T-cell (primary cell): ENCODE measurements at places on chromosomes 16 and 17. TPM values are rescaled to one million over a fixed set of nuclear protein-coding genes. Genes with fewer than 3 reads are reported as not detected.

DNA sequence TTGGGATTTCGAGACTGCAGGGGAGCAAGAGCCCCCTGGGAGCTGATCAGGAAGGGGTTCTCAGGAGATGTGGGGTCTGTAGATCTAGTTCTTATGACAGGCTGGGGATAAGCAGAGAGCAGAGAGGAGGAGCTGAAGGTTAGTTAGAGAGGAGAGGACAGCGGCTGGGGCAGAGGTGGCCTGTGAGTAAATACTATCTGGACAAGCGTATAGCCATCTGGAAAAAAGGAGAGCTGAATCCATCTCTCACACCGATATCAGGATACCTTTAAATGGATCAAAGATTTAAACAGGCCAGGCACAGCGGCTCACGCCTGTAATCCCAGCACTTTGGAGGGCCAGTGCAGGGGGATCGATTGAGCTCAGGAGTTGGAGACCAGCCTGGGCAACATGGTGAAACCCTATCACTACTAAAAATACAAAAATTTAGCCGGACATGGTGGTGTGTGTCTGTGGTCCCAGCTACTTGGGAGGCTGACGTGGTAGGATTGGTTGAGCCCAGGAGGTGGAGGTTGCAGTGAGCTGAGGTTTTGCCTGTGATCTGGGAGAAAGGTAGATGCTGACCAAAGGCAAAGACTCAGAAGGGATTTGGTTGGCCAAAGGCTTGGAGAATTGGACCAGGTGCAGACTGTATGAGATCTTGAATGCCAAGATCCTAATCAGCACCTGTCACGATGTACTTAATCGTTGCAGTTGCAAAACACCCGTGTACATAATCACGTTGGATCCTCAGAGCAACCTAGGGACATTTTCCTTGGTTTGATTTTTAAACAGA lies 18.9 kb upstream of the SLC25A19 start:
- DNase-seq = no peak

P2RX1 gene
- 0.96 TPM for total RNA-seq

DNA sequence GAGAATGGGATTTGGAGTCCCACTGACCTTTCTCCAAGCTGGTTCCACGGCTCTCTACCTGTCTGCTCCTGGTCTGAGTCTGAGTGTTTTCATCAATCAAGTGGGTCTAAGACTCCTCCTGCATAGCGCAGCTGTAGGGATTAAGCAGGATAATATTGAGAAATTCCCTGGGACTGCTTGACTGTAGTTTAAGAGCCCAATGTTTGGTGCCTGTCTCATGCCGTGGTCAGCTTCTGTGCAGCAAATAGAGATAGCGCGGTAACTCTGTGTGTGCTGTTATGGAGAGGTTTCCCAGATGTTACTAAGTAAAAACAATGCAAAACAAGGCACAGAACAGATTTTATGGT lies 21.4 kb downstream of the RPTOR start:
- no peak for DNase-seq

MFAP4 gene
- total RNA-seq = 0.63 TPM

GRCh38 chr16:46783800-46784199 lies 35.7 kb upstream of the MYLK3 start:
- DNase-seq = no peak

SRCAP gene
- total RNA-seq = 122 TPM

DNA sequence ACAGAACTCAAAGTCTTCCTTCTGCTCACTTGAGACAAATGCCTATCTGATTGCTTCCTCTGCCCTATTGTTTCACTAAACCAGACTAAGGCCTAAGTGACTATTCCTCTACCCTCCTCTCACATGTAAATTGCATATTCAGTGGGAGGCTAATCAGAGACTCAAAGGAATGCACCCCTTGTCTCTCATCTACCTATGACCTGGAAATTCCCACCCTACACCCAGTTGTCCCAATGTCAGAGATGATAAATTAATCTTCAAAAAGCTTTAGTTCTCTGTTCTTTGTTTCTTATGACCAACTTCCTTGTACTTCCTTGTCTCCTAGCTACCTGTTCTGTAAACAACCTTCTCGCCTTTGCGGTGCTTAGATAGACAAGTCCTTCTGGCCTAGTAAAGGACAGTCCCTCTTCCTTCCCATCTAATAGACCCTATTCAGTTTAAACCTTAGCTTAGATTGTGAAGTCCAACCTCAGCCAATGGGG lies 76.0 kb downstream of the EMP2 start:
- DNase-seq = no peak

DNA sequence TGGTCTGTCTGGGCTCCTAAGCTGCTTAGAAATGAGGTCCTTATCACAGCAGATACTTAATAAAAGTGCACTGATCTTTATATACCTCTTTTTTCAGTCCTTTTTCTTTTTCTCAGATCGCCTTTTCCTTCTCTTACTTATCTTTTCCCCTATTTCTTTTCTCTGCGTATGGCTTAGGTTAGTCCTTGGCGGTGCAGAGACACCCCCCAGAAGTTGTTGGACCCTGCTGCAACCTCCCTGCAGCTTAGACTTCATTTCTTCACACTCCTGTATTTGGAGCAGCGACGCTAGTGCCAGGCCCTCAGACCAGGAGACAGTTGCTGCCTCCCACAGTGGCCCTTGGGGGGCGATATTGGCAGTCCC lies 67.6 kb downstream of the CENPV start:
- no peak for DNase-seq

ZNF423 gene
- 0.12 TPM for total RNA-seq

- DNase-seq = no peak
These were observed 948.7 kb downstream of the KCNJ2 start for GRCh38 chr17:71118039-71118438.

TBC1D3E gene
- total RNA-seq = not detected

GRCh38 chr17:7440113-7440833 lies 961 bp downstream of the FGF11 start:
- no peak for DNase-seq

- DNase-seq = no peak
These were observed 64.3 kb downstream of the PIGL start for GRCh38 chr17:16281351-16281750.

CTRB1 gene
- total RNA-seq = not detected

DNA sequence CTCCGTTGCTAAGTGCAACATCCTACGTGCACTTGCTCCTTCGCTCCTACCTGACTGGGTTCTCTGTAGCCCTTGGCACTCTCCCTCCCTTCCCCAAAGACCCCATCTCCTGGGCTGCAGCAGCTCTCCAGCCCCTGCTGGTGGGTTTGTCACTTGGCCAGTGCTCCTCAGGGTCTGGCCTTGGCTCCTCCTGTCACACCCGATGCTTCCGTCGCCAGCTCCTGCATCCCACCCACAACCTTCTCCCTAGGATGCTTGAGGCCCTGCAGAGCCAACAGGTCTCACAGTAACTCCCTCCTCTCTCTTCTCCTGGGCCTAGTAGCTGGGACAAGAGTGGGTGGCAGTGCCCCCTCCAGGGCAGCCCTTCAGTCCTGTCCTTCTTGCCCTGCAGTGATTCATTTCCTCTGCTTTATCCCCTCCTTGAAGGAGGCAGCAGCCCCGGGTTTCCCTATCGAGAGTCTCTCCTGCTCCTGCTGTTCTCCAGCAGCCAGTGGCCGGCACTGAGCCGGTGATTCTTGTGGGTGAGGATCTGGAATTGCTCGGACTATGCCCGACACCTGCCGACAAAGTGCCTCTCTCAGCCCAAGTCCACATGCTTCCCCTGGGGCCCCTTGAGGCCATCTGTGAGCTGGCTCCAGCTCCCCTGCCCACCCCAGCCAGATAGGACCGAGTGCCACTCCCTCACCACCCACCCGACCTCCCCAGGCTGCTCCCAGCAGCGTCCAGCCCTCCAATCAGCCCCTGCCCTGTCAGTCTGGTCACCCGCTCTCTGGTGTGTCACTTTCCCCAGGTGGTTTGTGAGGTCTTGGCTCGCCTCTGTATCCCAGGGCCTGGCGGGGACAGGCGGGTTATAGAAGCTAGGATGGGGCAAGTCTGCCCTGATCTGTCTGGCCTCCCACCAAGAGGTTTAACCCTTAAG lies 3.8 kb downstream of the LITAFD start:
- no peak for DNase-seq

GRCh38 chr16:27520982-27521673 lies 28.6 kb downstream of the GTF3C1 start:
- DNase-seq = no peak

DNA sequence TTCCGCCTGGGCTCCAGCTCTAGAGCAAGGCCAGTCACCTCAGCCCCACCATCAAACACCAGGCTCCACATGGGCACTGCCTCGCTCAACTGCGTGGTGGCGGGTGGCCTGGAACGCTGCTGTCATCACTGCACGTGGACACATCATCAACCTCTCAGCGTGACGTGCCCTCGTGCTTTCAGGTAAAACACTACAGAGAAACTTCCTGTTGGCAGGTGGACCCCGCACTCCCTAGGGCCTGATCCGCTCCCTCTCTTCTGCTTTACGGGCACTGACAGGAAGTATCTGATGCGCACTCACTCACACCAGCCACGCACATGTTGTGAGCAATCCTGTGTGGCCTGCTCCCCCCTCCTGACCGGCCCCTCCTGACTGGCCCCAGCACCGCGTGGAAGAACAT lies 87.4 kb downstream of the ANKRD11 start:
- peak; percentile 75 for DNase-seq

DEXI gene
- 16.4 TPM for total RNA-seq

DNA sequence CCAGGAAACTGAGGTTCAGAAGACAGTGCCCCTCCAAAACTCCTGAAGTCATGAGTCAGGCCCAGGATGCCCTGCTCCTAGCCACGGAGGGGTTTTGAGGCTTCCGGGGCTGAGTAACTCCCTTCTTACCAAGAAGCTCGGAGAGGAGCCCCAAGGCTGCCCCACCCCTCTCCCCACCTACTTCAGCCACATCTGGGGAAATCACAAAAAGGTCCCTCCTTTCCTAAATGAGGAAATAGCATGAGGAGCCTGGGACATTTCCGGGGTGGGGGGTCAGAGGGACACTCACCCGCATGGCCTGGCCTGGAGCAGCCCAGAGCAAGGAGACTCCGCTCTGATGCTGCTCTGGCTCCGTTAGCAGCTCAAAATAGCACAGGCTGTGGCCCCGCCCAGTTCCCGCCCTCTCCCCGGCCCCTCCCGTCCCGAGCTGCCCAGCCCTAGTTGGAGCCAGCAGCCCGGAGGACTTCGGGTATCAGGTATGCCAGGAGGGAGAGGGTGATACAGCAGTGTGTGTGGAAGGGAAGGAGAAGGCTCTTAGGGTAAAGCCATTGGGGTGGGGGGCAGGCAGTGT lies 40.1 kb downstream of the MYO18A start:
- DNase-seq = peak; percentile 46

PRSS22 gene
- 1.5 TPM for total RNA-seq

DNA sequence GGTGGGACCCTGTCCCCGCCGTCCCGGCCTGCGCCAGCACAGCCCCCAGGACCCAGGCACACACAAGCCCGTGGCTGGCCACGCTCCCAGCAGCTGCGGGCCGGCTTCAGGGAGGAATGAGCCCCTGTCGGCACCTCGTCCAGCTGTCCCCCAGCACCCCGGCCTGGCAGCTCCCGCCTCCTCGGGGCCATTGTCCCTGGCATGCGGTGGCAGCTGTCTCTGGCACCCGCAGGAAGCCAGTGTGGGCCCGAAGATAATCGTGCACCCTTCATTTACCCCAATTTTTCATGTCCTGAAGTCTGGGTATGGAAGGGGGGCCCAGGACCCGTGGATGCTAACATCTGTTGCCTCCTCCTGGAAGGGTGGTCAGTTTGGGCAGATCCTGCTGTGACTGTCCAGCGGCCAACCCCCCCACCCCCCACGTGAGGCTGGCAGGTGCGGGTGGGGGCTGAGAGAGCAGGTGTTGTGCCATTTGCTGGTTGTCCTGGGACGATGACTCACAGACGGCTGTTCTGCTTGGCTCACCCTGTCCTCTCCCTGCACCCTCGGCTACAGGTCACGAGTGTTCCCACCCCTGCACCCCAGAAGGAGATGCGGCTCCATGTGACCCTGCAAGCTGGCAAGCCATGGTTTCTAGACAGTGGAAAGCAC lies 4.0 kb upstream of the LMF1 start:
- no peak for DNase-seq

DNA sequence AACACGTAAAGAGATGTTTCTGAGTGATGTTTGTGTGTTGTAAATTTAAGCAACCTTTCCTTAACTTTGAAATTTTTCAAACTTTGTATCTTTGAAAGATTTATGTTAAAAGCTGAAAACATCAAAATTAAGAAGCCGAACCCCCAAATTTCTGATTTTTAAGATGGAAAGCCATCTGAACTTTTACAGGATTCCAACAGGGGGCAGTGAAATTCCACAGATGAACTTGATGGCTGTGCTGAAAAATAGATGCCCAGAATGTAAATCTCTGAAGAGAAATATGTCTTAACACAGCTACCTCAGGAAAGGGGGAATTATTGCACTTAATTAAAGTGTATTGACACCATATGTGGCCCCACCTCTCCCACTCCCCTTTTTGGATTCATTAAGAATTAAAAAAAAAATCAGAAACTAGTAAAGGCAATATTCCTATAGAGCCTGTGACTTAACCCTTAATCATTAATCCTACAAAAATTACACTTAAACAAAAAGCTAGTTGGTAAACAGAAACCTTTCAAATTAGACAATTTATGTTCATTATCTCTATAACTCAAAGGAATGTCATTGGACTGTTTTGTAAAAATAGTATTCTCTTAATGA lies 597.9 kb downstream of the KCNJ2 start:
- no peak for DNase-seq
